Dermis blood vessel endothelial cell (primary cell): ENCODE measurements at places on chromosomes 6 and 20. TPM values are rescaled to one million over a fixed set of nuclear protein-coding genes. Genes with fewer than 3 reads are reported as not detected.

- no peak for DNase-seq
These were observed 188.1 kb downstream of the UST start for GRCh38 chr6:148934961-148935360.

DNA sequence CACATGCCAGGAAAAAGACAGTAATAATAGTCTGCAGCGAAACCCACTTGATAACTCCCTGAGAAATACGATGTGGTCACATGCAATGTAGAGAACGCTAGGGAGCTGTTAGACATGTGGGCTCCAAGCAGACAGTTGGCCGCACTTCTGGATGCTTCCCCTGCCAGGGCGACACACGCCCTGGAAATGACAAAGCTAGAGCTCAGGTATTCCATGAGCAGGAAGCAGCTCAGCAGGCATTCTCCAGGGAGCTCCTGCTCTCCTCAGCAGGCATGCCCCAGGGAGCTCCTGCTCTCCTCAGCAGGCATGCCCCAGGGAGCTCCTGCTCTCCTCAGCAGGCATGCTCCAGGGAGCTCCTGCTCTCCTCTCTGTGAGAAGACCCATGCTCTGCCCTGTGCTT lies 52.4 kb upstream of the NXT1 start:
- DNase-seq, result no peak

- peak; percentile 89 for DNase-seq
These were observed 121.8 kb downstream of the SULF2 start for GRCh38 chr20:47663354-47664067.

DNA sequence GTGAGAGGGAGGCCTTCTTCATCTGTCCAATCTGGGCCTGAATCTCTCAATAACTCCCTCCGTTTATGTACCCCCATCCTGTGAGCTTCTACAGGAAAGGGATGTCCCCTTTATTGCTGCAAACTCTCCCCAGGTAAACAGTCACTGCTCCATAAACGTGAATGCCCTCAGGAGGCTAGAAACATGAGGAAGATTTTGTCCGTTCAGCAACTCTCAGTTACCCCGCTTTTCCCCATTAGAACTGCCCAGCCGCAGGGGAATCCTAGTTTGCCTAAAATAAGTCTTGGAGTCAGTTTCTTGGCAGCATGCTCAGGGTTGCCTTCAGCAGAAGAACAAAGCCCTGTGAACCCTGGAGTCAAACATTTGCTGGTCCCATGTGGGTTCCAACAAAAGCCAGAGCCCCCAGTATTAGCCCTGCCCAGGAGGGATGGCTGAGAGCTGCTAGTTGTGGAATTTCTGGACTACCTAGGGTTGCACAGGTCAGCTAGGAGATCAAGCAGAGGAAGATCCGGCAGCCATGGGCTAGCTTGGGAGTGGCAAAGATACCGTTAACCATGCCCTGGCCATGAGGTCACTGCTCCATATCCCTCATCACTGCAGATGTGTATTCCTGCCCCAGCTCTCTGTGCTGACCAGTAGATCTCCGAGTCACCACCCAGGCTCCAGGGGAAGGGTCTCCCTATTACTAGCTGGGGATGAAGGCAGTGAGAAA lies 640 bp downstream of the LRRN4 start:
- DNase-seq, result no peak

DNA sequence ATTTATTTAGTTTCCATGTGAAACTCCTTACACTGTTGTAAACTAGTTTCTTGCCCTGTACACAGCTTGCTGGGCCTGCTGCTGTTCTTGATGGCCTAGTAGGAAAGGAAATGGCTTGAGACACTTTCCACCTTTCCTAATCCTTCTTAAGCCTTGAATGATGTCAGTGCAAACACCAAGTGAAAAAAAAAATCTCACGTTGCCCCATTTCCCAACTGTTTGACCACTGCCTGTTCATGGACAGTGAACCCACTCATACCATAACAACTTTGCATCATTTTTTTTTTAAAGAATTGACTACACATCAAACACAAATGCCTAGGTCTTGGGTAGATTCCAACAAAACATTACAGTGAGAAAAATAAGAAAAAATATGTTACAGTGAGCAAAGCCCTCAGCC lies 653.6 kb upstream of the FLRT3 start:
- DNase-seq, result no peak

DNA sequence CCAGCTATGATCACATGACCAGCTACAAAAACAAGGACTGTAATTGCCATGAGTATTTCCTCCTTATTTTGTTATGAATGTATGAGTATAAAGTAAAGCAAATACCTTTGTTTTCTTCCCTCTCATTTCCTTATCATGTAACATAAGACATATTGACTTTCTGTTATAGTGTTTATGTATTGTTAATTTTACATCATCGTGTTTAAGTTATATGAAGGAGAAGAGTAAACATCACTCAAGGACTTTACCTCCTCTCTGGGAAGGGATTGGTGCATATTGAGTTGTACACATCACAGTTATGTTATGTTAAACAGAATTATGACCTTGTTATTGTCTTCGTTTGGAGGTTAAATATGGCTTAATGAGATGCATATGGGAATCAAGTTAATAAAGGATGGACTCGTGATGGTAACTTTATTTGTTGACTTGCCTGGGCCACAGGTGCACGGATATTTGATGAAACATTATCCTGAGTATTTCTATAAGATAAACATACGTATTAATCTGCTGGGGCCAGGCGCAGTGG lies 57.3 kb upstream of the CNKSR3 start:
- no peak for DNase-seq

The SLC17A4 gene
- not detected in 2 replicates for total RNA-seq
